ENCODE measurements at places on chromosomes 12 and 14.

- DNase-seq: no peak
Observed at GRCh38 chr12:56271031-56271430, 4.3 kb downstream of the COQ10A start.

GRCh38 chr12:11711651-11712327 lies 62.3 kb downstream of the ETV6 start:
- no peak for DNase-seq

GRCh38 chr12:50192236-50192635 lies 25.1 kb upstream of the CERS5 start:
- no peak for DNase-seq

- no peak for DNase-seq
Observed at GRCh38 chr12:18811273-18811672, 73.4 kb downstream of the CAPZA3 start.

DNA sequence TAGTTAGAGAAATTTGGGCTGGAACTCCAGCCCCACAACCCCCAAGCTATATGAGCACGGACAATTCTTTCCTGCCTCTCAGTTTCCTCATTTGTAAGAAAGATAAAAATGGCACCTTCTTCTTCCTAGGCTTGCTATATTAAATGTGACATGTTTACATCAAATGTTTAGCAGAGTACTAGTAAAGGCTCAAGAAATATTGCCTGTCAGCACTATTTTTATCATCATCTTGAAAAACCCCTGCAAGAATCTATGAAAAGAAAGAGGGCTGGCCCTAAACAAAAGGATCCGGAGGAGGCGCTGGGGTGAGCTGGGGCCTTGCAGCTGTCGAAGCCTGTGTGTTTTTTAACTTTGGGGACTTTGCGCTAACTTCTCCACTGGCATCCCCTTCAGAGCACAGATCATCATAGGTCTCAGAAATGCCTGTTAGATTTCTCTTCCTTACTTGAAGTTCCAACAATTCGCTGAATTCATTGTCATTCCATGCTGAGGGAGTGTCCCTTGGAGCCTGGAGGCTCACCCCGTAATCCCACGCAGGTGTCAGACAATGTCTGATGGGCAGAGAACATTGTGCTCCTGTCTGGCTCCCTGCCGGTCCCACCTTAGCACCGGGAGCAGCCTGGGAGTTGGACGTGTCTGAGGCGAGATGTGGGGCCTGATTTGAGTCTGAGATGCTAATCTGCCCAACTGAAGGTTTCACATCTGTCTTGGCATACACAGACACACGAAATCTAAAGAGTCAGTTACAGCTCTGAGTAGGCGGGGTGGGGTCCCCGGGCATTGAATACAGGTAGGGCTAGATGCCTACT lies 206.8 kb downstream of the NUAK1 start:
- DNase-seq: no peak

DNA sequence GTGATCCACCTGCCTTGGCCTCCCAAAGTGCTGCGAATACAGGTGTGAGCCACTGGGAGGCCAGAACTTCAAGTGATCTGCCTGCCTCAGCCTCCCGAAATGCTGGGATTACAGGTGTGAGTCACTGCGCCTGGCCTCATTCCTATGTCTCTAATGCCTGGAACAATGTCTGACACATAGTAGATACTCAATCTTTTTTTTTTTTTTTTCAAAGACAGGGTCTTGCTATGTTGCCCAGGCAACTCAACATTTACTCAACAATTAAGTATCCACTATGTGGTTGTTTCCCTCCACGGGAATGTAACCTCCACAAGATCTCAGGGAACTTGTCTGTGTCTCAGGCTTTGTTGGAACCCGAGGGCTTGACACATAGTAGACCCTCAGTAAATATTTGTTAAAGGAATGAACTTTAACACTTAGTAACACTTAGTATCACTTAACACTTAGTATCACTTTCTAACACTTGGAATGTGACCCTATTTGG lies 3.0 kb upstream of the TMEM120B start:
- DNase-seq: no peak

GRCh38 chr12:65859519-65859918 lies 35.2 kb downstream of the HMGA2 start:
- no peak for DNase-seq

GRCh38 chr14:68397371-68397811 lies 395.5 kb downstream of the ZFP36L1 start:
- no peak for DNase-seq

DNA sequence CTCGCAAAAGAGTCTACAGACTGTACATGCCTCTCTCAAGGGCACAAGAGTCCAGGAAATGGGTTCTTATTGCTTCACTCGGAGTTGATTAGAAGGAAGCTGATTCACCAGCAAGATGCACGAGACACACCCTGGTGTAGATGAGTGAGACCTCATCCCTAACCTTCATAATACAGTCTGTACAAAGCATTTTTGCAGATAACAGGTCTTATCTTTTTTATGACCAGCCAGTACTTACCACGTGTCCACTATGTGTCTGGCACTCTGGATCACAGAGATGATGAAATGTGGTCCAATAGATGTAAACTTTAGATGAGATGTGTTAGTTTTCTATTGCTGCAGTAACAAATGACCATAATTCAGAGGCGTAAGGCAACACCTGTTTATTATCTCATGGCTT lies 53.4 kb upstream of the PWP1 start:
- DNase-seq: no peak

DNA sequence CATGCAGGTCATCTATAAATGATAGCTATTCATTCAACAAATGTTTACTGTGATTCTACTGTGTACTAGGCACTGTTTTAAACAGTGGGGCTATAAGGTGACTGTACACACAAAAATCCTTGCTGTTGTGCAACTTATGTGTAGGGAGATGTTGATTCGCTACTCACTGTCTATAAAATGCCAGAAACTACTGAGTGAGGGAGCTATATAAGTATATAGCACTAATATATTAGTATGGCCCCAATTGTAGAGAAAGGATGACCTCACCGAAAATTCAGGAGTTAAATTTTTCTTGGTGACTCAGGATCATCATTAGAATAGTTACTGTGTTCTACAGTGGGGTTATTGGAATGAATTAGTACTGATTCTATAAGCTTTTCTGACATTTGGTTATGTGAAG lies 117.4 kb downstream of the TGFB3 start:
- DNase-seq: no peak

- DNase-seq: no peak
Observed at GRCh38 chr12:131136539-131136872, 182.8 kb downstream of the ADGRD1 start.

- DNase-seq: no peak
Observed at GRCh38 chr14:21185491-21185890, 29.6 kb upstream of the OR5AU1 start.

DNA sequence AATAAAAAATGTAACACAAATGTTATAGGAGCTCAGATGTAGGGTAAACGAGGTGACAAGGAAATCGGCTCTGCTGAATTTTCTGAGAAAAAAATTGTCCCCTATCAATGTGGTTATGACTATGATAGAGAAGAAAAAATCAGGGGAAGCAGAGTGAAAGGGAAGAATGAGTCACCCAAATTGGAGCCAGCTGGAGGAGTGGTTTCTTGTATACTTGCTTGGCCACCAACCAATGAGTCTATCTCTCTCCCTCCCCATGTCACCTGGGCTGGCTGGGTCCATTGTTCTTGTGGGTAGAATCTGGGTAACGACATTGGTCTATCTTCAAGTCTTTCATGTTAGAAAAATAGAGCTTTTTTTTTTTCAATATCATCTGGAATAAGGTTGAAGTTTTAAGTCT lies 196.6 kb upstream of the FLRT2 start:
- no peak for DNase-seq

GRCh38 chr14:102969901-102970300 lies 47.4 kb downstream of the AMN start:
- no peak for DNase-seq

DNA sequence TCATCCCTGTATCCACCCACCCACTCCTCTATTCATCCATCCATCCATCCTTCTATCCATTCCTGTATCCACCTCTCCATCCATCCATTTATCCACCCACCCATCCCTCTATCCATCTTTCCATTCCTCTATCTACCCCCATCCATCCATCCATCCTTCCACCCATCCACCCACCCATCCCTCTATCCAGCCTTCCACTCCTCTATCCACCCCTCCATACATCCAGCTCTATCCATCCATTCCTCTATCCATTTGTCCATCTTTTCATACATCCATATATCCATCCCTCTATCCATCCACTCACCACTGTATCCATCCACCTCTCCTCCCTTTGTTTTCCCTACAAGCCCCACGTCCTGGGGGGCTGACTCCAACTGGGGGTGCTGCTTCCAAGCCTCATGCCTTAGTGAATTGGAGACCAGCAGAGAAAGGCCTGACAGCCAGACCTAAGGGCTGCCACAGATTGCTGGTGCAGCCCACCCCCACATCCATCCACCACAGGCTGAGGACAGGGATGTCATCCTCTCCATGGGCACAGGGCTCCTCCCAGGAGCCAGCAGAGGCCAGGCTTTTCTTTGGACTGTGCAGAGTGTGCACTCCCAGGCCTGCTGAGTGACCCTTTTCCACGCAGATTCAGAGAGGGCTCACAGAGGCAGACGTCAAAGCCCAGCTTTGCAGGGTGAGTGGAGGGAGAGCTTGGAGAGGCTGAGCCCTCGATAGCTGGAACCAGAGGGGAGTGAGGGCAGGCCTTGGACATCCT lies 18.9 kb upstream of the GPR132 start:
- DNase-seq: no peak

DNA sequence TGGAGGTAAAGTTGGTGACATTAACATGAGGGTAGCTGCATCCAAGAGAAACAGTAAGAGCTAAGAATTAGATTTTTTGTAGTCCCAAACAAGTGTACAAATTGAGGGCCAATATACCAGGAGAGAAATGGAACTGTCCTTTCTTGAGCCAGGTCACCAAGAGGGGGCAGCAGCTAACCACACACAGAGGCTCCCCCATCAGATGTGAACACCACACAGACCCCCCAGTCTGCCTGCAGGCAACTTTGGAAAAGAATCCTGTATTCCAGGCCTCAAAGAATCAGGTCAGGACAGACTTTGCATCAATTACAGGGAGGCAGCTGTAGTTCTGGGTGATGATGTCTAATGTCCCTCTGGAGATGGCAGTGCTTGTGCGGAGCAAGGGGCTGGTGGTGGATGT lies 77.9 kb downstream of the SPTB start:
- DNase-seq: no peak

- DNase-seq: no peak
Observed at GRCh38 chr14:37124614-37125013, 47.8 kb downstream of the SLC25A21 start.

GRCh38 chr12:121314431-121314830 lies 17.9 kb upstream of the CAMKK2 start:
- no peak for DNase-seq
